GF-D8 (cell line): ENCODE measurements at places on chromosomes 16 and 17.

DNA sequence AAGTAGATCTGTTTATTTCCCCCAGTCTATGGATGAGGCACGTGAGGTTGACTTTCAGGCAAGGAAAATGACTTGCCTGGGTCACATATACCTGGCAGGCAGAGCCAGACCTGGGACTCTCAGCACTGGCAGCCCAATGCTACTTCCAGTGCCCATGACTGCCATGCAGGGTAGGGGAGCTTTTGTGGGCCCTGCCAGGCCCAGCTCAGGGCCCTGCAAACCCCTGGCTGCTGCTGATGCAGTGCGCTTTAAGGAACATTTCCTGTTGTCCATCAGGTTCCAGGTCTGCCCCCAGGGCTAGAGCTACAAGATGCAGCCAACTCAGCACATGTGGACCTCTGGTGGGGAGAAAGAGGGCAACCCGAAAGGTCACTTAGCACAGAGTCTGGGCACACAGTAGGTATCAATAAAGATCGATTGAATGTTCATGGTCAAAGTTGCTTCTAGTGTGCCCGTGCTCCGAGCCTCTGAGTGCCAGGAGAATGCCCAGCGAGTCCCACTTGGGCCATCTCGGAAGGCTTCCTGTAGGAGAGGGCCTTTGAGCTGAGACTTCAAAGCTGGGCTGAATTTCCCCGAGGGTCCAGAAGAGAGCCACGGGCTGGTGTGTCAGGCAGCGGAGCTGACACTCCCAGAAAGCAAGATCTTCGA, 513 bp upstream of the TBX21 start:
- no peak for DNase-seq

DNA sequence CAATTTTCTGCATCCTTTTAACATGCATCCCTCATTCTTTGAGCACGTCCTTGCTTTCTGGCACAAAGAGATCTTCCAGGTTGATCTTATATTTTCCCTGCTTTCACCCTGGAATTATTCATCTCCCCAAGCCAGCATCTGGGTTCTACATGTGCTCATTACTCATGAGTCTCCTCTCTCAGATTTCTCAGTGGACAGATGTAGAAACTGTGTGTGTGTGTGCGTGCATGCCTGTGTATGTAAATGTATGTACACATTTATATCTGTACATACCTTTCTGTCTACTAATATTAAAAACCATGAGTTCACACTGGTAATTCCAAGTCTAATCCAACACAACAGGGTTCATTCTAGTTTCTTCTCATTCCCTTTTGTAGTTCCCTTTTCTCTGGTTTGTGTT, 41.9 kb upstream of the NSRP1 start:
- DNase-seq: no peak

- no peak for DNase-seq
These were observed 1603.8 kb downstream of the CDH8 start for GRCh38 chr16:60432472-60432871.

- no peak for DNase-seq
These were observed 143.1 kb downstream of the CDH13 start for GRCh38 chr16:82769845-82770244.

GRCh38 chr17:81493198-81494038, 19.2 kb downstream of the ACTG1 start:
- DNase-seq: no peak
